Left ventricle myocardium superior (tissue), 1 donor: ENCODE measurements at places on chromosomes 11 and 22.

DNA sequence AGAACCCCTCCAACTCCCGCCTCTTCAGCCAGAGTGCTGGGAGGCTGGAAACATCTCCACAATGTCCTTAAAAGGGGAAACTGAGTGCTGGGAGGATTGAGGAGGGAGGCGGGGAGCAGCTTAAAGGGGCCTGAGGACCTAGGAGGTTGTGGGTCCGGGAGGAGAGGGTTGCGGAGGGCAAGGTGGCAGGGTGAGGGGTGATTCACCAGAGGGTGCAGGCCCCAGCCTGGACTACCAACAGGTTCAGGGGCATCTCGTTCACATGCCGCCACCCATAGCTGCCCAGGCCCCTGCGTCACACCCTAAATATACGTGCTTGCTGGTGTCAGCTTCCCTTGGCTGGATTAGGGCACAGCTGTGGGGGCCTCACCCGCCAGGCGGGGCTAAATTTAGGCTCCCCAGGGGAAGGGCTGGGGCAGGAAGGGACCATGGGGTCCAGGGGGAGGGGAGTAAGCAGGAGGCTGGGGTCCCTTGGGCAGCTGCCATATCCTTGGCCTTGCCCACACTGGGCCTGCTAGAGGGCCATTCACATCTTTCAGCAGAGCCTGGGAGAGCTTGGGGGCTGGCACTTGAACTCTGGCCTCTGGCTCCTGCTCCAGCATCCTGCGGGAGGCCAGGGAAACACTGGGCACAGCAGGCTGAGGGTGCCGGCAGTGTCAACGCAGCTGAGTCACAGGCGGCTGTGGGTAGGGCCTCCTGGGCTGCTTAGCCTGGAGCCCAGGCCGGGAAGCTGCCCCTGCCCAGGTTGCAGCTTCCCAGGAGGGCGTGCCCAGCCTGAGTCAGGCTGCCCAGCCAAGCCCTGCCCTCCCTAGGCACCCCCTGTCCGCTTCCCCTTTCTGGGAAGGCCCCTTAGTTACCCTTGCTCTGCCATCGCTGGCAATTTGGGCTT, 1.3 kb downstream of the EHBP1L1 start:
- peak; percentile 74 for DNase-seq

- DNase-seq, result no peak
Observed at GRCh38 chr11:102489186-102490145, 36.9 kb upstream of the TMEM123 start.

DNA sequence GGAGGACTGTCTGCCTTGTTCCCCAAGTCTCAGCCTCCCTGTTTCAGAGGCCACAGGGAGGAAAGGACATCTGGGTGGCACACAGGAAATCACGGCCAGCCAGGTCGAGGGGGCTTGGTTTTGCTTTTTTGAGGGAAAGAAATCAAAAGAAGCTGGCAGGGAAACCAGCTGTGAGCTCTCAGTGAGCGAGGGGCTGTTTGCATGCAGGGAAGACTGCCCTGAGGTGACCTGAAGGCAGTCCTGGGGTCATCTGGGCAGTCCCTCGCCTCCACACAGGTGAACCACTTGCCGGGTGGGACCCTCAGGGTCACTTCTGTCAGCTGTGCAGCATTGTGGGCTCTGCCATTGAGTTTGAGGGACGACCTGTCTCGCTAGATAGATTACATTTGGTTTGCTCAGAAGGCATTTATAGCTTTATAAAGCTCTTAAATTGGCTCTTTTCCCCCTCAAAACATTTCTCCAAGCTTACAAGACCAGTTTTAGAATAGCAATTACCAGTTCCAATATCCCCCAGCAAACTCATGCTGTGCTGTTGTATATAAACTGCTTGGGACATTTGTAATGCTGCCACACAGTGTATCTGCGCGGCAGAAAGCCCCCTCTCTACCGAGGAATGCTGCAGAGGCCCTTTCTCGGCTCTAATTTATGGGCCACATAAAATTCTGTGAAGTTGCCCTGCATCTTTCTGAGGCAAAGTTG, 28.3 kb downstream of the PKNOX2 start:
- no peak for DNase-seq

DNA sequence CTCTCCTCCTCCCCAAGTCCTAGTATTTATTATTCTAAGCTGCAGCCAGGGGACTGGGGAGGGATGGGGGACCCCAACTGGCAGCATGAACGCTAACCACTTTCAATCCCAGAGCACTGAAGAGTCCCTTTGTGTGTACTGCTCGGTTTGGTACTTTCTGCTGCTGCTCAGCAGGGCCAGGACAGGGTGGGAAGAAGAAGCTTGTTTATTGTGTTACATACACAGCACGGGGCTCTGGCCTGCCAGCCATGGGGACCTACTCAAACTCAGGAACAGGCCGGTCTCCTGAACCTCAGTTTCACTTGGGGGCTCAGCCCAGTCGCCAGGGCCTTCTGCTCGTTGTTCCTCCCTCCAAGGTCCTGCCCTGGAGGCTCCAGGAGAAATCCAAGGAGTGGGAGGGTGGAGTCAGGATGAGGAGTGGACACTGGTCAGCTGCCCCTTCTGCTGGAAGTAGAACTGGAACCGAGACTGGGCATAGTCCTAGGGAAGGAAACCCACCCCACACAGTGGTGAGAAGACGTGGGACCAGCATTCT, 616 bp upstream of the CPT1B start:
- no peak for DNase-seq

- DNase-seq, result no peak
Observed at GRCh38 chr22:31719850-31720471, 30.0 kb downstream of the PRR14L start.
